ENCODE measurements at places on chromosomes 4 and X. TPM values are rescaled to one million over a fixed set of nuclear protein-coding genes. Genes with fewer than 3 reads are reported as not detected.

- DNase-seq: no peak
Measured at GRCh38 chr4:54800831-54801530, 143.2 kb downstream of the KIT start.

DNA sequence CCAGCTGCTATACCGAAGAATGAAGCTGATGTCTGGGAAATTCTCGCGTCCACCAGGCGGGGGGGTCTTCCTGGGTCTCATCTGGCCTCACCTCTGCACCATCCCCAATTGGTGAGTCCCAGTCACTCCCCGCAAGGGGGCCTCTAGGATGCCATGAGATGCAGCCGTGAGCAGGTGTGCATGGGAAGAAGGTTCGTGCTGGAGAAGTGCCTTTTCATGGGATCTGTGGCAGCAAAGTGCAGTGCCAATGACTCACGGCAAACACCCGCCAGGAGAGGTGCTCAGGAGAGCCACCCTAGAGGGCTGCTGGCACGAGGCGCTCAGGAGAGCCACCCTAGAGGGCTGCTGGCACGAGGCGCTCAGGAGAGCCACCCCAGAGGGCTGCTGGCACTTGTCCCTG lies 55.1 kb downstream of the CPZ start:
- no peak for DNase-seq

- no peak for DNase-seq
Measured at GRCh38 chrX:120306630-120307029, 4.6 kb downstream of the TMEM255A start.

GRCh38 chrX:69505772-69506616 lies 1.9 kb downstream of the NALF2 start:
- DNase-seq: no peak

DNA sequence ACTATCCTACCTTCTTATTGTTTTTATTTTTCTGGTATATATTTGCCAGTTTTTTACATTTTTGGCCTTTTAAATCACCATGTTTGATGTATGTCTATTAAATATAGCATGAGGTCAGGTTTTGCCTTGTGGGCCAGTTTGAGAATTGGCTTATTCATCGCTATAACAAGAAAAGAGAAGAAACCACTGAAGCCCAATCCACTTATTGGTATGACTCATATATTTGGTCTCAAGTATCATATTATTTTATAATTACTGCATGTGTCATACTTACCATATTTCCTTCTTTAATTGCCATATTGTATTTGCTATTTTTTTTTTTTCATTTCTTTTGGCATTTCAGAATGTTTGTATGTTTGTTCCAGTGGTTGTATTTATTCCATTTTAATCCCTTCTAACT lies 99.3 kb downstream of the IRF2 start:
- DNase-seq: no peak

DNA sequence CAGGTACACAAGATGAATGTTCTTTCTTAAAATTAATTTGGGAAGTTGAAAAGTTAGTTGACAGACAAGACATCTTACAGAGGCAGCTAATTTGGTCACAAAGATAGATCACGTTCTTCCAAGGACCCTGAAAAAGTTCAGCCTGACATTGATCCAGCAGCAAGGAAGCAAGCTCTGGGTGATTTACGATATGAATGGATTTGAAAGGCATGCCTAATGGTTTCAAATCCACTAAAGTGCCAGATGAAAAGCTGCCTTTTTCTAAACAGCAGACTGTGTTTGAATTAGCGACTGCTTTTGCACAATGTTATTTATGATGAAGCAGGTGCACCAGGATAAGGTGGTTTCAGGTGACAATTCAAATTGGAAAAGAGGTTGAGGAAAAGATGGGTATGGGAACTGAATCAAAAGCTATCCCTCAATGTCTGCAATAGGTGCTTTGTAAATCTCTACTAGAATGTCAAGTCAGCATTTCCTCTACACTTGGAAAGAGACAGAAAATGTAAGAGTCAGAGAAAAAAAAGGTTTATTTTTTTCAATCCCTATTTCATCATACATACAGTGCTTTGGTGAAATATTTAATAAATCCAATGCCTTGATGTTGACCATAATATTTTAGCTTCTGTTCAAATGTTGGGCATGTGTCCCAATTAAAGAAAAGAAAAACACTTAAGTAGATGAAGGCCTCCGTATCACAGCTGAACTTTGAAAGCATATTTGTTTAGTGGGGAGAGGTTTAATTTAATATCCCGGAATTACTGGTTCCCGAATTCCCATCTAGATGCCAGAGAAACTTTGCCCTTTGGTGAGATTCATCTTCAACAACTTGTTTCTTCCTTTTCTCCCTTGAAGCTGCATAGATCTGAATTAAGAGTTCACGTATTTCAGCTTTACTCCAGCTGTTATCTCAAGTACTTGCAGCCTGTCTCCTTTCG lies 6.0 kb downstream of the RASGEF1B start:
- DNase-seq: no peak

GRCh38 chr4:16125571-16126445 lies 42.0 kb upstream of the PROM1 start:
- DNase-seq: peak; percentile 64

The GABRB1 gene
- 0.29 TPM for total RNA-seq

GRCh38 chr4:82525307-82525911 lies 36.4 kb downstream of the TMEM150C start:
- DNase-seq: no peak

GRCh38 chrX:7264399-7264798 lies 116.4 kb upstream of the PUDP start:
- DNase-seq: no peak

The RBM47 gene
- 42.9 TPM for total RNA-seq
